Neural progenitor cell (in vitro differentiated cells): ENCODE measurements at places on chromosomes 7 and 10.
A peak's percentile ranks its signal among the peaks of the same experiment; 100 is the strongest.

GRCh38 chr10:29583674-29584073 lies 51.1 kb downstream of the SVIL start:
- H3K27me3 ChIP-seq: no peaks in the 10 kb centered on the region
- no peak for DNase-seq
- H3K36me3 ChIP-seq: no peaks in the 10 kb centered on the region
- H3K4me3 ChIP-seq: no peak overlapping the region
- no peak overlapping the region for H3K27ac ChIP-seq

DNA sequence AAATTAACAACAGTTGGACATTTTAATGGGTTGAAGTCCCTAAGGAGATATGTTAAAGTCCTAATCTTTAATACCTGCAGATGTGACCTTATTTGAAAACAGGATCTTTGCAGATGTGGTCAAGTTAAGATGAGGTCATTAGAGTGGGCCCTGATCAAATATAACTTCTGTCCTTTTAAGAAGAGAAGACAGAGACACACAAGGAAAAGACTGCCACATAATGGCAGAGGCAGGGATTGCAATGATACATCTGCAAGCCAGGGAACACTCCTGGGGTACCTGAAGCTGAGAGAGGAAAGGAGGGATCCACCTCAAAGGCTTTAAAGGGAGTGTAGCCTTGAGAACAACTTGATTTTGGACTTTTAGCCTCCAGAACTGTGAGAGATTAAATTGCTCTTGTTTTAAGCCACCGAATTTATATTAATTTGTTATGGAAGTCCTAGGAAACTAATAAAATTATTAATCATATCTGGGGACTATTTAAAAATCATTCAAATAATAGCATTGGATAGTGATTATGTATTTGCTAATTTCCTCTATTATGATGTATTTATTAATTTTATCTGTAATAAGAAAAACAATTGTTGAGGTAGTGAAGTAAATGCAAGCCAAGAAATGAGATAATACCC lies 700.0 kb upstream of the PCDH15 start:
- peak; percentile 62 for DNase-seq
- H3K4me3 ChIP-seq: no peak overlapping the region

DNA sequence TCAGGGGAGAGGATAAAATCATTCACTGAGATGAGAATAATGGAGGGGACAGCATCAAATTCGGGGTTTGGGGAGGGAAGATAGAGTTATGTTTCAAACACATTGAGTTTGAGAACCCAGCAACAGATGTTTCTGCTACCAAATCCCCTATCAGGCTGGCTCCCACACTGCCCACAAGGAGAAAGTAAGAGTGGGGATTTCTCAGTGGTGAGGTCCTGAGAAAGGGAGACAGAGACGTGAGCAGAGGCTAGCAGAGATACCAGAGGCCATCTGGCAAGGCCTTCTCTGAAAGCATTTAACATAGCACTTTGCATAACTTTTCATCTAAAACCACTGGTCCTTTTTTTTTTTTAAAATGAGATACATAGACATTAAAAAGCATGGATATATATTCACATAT lies 7.8 kb upstream of the SLF2 start:
- H3K36me3 ChIP-seq: no peaks in the 10 kb centered on the region
- peaks cover 6% of the 10 kb centered on the region for H3K27me3 ChIP-seq
- H3K4me3 ChIP-seq: no peak overlapping the region
- H3K27ac ChIP-seq: no peak overlapping the region
- H3K4me1 ChIP-seq: peaks cover 10% of the 10 kb centered on the region

- no peak overlapping the region for H3K27ac ChIP-seq
- H3K4me1 ChIP-seq: peaks cover 7% of the 10 kb centered on the region
- DNase-seq: peak; percentile 70
- peaks cover 88% of the 10 kb centered on the region for H3K27me3 ChIP-seq
Observed at GRCh38 chr10:46282842-46283574, 3.8 kb upstream of the ANTXRL start.

DNA sequence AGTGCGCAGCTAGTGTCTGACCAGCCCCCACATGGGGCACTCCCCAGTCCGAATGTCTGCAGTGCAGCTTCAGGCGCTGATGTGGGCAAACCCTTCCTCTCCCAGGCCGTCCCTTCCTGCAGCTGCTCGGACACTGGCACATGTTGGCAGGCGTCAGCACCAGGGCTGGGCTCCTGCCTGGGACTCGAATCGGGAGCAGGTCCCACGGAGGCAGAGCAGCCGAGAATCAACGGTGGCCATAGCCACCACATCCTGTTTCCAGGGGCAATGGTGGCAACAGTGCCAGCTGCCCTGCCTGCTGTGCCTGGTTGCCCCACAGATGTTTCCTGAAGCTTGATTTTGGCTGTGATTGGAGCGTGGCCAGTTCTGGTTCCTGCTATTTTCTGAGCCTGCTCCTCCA lies 65.8 kb downstream of the MGMT start:
- no peaks in the 10 kb centered on the region for H3K27me3 ChIP-seq
- H3K36me3 ChIP-seq: no peaks in the 10 kb centered on the region
- H3K27ac ChIP-seq: no peak overlapping the region
- H3K4me3 ChIP-seq: no peak overlapping the region

- H3K27ac ChIP-seq: no peak overlapping the region
- no peaks in the 10 kb centered on the region for H3K36me3 ChIP-seq
- no peaks in the 10 kb centered on the region for H3K27me3 ChIP-seq
- no peak overlapping the region for H3K4me3 ChIP-seq
- H3K4me1 ChIP-seq: no peaks in the 10 kb centered on the region
Observed at GRCh38 chr10:12960941-12961340, 40.6 kb downstream of the CCDC3 start.

DNA sequence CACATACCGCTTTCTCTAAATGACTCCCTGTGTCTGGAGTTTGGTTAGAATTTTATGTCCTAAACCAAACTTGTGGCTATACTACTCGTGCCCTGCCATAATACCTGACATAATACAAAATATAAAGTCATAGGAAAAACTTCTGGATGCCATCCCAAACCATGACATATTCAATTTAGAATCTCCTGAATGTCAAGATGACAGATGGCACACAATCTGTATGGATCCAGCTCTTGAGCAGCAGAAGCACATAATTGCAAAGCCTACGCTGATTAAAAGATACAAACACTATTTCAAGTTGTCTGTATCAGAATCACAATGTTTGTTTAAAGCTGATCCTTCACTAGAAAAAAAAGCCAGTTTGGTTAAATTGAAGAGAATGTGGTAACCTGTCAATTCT lies 22.4 kb upstream of the CDC14C start:
- DNase-seq: no peak
- H3K4me1 ChIP-seq: no peaks in the 10 kb centered on the region
- no peaks in the 10 kb centered on the region for H3K36me3 ChIP-seq
- no peak overlapping the region for H3K27ac ChIP-seq

GRCh38 chr10:34864149-34865067 lies 49.3 kb upstream of the PARD3 start:
- no peaks in the 10 kb centered on the region for H3K36me3 ChIP-seq
- no peak overlapping the region for H3K4me3 ChIP-seq
- no peak for DNase-seq
- H3K27me3 ChIP-seq: no peaks in the 10 kb centered on the region
- peaks cover 15% of the 10 kb centered on the region for H3K4me1 ChIP-seq

- H3K36me3 ChIP-seq: no peaks in the 10 kb centered on the region
- H3K4me3 ChIP-seq: no peak overlapping the region
- no peak for DNase-seq
- no peaks in the 10 kb centered on the region for H3K27me3 ChIP-seq
- no peak overlapping the region for H3K27ac ChIP-seq
- H3K4me1 ChIP-seq: peaks cover 12% of the 10 kb centered on the region
Observed at GRCh38 chr10:75586814-75587213, 155.4 kb downstream of the LRMDA start.

DNA sequence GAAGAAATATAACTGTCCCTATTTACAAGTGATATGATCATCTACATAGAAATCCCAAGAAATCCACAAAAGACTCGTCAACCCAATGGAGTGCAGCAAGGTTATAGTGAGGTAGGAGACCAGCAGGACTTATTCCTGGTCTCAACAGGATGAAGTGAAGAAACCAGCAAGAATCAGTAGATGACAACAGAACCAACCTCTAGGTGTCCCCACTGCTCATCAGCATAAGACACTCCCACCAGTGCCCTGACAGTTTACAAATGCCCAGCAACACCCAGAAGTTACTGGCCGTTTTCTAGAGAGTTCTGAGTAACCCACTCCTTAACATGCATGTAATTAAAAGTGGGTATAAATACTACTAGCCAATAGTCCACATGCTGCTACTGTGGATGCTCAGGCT lies 470.5 kb upstream of the LRRTM3 start:
- no peaks in the 10 kb centered on the region for H3K27me3 ChIP-seq
- no peak overlapping the region for H3K27ac ChIP-seq
- H3K4me1 ChIP-seq: no peaks in the 10 kb centered on the region

DNA sequence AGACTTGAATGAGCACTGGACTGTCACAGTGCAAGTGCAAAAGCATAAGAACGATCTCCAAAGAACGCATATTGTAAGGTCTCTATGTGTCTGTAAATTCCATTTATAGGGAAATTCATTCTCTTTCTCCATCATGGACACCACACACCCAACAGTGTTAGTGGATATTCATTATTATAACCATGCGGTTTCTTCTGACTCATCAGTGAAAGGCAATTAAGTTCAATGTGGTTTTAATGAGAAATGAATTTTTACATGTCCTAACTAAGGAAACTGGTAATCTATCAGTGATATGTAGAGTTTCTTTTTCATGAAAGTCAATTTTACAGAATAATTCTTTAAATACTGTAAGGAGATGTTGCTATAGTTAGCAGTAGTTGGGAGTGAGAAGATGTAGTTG lies 25.9 kb downstream of the GIMAP8 start:
- no peak overlapping the region for H3K4me3 ChIP-seq
- no peak overlapping the region for H3K27ac ChIP-seq
- DNase-seq: no peak
- no peaks in the 10 kb centered on the region for H3K36me3 ChIP-seq

DNA sequence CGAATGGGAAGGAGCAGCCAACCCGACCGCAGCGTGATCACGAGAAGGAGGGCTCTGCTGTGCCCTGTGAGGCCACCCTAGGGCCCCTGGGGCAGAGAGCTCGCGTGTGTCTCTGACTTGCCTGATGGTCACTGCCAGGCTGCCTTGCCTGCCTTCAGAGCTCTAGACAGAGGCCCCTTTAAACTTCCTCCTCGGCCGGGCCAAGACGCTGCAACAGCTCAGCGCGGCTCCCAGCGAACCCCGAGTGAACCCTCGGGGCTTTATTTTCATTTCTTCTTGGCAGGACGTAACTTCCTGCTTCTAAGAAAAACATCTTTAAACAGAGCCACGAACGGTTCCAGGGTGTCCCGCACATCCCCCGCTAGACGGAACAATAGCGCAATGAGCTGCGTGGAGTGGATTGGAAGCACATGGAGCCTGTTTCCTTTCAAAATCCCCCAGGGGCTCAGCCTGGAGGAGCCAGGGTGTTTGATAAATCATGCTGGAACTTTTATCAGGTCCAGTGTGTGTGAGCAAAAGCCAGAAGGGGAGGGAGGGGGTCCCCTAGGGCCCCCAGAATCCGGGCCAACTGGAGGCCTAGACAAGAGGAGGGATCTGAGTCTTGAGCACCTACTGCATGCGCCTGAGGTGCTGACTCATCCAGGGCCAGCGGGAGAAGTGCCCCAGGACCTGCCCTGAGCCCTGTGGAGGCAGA lies 134.1 kb upstream of the GDF10 start:
- DNase-seq: no peak
- H3K4me3 ChIP-seq: no peak overlapping the region
- no peaks in the 10 kb centered on the region for H3K4me1 ChIP-seq
- no peaks in the 10 kb centered on the region for H3K27me3 ChIP-seq
- H3K36me3 ChIP-seq: no peaks in the 10 kb centered on the region

- peaks cover 16% of the 10 kb centered on the region for H3K4me1 ChIP-seq
- H3K36me3 ChIP-seq: no peaks in the 10 kb centered on the region
- H3K27me3 ChIP-seq: peaks cover 13% of the 10 kb centered on the region
- no peak overlapping the region for H3K27ac ChIP-seq
Observed at GRCh38 chr10:103835096-103836050, 20.0 kb downstream of the SH3PXD2A start.

- H3K4me3 ChIP-seq: no peak overlapping the region
- no peak for DNase-seq
- H3K36me3 ChIP-seq: no peaks in the 10 kb centered on the region
- H3K4me1 ChIP-seq: peaks cover 3% of the 10 kb centered on the region
- no peaks in the 10 kb centered on the region for H3K27me3 ChIP-seq
Observed at GRCh38 chr10:61942604-61943461, 41.3 kb downstream of the ARID5B start.

DNA sequence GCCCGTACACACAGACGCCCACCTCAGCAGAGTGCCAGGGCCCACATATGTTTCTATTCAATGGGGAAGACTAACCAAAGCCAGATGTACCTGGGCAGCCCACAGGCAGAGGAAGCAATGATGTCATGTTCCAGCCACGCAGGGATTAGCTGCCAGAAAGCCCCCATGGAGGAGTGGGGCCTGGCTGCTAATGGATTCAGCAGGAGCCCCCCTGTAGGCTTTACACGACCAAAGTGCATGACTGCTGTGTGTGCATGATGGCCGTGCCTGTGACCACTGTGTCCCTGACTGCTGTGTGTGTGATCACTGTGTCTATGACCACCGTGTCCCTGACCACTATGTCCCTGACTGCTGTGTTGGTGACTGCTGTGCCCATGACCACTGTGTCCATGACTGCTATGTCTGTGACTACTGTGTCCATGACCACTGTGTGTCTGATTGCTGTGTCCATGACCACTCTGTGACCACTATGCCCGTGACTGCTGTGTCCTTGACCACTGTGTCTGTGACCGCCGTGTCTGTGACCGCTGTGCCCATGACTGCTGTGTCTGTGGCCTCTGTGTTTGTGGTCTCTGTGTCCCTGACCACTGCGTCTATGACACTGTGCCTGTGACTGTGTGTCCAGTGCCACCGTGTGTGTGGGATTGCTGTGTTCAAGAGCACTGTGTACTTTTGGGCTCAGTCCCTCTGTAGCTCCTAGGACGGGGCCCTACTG lies 409.3 kb downstream of the RPS24 start:
- no peak overlapping the region for H3K4me3 ChIP-seq
- H3K36me3 ChIP-seq: no peaks in the 10 kb centered on the region
- H3K27ac ChIP-seq: no peak overlapping the region

- no peaks in the 10 kb centered on the region for H3K27me3 ChIP-seq
- H3K4me3 ChIP-seq: no peak overlapping the region
- no peak overlapping the region for H3K27ac ChIP-seq
- no peaks in the 10 kb centered on the region for H3K4me1 ChIP-seq
- no peaks in the 10 kb centered on the region for H3K36me3 ChIP-seq
- no peak for DNase-seq
Observed at GRCh38 chr7:154929006-154929726, 73.8 kb downstream of the PAXIP1 start.

DNA sequence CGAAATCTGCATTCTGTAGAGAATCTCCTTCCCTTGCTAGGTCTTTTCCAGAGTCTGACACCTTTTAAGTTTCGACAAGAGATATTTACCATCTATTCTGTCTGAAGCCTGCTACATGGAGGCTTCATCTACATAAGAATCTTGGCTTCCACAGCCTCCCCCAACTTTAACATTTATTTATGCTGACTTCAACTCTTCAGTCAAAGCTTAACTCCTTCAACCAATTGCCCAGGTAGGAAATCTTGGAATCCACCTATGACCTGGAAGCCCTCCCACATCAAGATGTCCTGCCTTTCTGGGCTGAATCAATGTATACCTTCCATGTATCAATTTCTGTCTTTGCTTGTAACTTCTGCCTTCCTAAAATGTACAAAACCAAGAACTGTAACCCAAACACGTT lies 54.7 kb downstream of the MINPP1 start:
- no peaks in the 10 kb centered on the region for H3K27me3 ChIP-seq
- H3K4me1 ChIP-seq: no peaks in the 10 kb centered on the region
- no peak for DNase-seq
- no peak overlapping the region for H3K27ac ChIP-seq
- H3K36me3 ChIP-seq: no peaks in the 10 kb centered on the region
- H3K4me3 ChIP-seq: no peak overlapping the region

- no peaks in the 10 kb centered on the region for H3K36me3 ChIP-seq
- H3K27ac ChIP-seq: no peak overlapping the region
- peaks cover 1% of the 10 kb centered on the region for H3K4me1 ChIP-seq
- no peak for DNase-seq
- H3K4me3 ChIP-seq: no peak overlapping the region
- no peaks in the 10 kb centered on the region for H3K27me3 ChIP-seq
Observed at GRCh38 chr10:96233959-96234358, 37.4 kb downstream of the BLNK start.
